Muscle of leg (tissue), 16 donors: ENCODE measurements at places on chromosomes 5 and 9. TPM values are rescaled to one million over a fixed set of nuclear protein-coding genes. Genes with fewer than 3 reads are reported as not detected.

Gene LRRC19
- not detected for total RNA-seq

Gene PCDHA4
- 0.22 TPM for total RNA-seq

Gene IER5L
- total RNA-seq, result 7.2 TPM

Gene DMRTA1
- total RNA-seq, result 0.35 TPM

Gene KLF9
- total RNA-seq, result 1.4 TPM

GRCh38 chr5:112863549-112863948 lies 2.5 kb downstream of the SRP19 start:
- no peaks in the 10 kb centered on the region for H3K27me3 ChIP-seq
- H3K27ac ChIP-seq, result no peak overlapping the region
- no peak overlapping the region for H3K4me3 ChIP-seq
- peaks cover 25% of the 10 kb centered on the region for H3K36me3 ChIP-seq

DNA sequence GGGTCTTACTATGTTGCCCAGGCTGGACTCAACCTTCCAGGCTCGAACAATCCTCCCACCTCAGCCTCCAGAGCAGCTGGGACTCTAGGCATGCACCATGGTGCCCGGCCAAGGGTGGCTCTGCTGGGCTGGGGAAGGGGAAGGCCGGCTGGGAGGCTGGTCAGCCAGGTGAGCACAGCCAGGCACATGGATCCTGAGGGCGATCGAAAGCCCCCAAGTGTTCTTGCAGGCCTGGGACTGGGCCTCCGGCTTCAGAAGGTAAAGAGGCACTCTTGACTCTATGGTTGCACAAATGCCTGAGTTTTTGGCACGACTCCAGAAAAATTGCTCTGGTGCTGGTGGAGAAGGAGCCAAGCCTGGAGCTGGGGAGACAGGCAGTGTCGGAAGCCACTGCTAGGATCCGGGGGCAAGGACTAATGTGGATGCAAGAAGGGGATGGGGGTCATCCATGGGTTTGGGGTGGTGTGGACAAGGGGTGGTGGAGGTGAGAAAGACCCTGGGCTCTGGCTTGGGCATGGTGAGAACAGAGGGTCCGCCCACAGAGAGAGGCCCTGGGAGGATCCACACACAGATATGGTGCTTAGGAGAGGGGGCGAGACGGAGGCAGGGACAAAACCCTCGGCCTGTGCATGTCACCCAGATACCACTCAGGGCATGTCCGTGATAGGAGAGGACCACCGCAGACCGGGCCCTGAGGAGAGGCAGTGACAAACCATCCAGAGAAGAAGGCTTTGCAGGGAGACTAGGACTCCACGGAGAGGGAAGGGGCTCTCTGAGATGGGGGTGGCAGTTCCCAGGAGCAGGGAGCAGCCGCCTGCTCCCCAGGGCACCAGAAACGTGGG lies 51.1 kb upstream of the COL5A1 start:
- DNase-seq, result no peak
- no peak overlapping the region for H3K4me3 ChIP-seq
- peaks cover 50% of the 10 kb centered on the region for H3K4me1 ChIP-seq

DNA sequence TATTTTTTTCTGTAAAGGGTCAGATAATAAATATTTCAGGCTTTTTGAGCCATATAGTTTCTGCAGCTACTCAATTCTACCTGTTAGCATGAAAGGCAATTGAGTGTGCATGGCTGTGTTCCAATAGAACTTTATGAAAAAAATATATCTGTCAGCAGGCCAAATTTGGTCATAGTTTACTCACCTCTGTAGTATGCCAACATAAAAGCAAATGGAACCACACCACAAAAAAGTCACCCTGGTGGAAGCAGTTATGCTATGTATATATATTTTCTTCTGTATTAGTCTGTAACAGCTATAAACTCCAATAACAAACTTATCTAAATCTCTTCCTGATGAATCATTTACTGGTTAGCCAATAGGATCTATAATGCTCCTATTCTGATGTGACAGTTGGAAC lies 3.4 kb downstream of the SLC38A9 start:
- H3K4me3 ChIP-seq, result no peak overlapping the region
- no peak for DNase-seq
- peaks cover 2% of the 10 kb centered on the region for H3K36me3 ChIP-seq
- H3K27ac ChIP-seq, result no peak overlapping the region
- no peaks in the 10 kb centered on the region for H3K27me3 ChIP-seq
- peaks cover 7% of the 10 kb centered on the region for H3K4me1 ChIP-seq

DNA sequence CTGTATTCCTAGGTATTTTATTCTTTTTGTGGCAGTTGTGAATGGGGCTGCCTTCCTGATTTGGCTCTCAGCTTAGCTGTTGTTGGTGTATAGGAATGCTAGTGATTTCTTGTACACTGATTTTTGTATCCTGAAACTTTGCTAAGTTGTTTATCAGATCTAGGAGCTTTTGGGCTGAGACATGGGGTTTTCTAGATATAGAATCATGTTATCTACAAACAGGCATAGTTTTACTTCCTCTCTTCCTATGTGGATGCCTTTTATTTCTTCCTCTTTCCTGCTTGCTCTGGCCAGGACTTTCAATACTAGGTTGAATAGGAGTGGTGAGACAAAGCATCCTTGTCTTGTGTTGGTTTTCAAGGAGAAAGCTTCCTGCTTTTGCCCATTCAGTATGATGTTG lies 129.9 kb downstream of the DMXL1 start:
- no peak overlapping the region for H3K4me3 ChIP-seq
- H3K4me1 ChIP-seq, result no peaks in the 10 kb centered on the region
- DNase-seq, result peak; percentile 1
- H3K27me3 ChIP-seq, result no peaks in the 10 kb centered on the region

DNA sequence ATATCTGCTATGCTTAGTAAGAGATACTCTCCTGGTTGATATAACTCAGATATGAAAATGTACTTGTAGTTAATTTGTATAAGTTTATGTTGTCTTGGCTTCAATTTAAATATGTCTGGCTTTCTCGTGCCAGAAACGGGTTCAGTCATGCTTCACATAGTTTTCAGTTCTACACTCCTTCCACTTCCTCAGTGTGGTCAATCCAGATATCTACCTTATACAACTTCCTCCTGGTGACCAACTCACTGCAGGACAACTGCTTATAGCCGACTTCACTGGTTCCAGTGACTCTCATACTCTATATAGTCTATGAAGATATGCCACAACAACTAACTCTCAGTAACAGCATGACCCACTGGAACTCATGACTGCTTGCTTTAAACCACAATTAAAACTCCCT lies 690.4 kb downstream of the SLCO4C1 start:
- no peaks in the 10 kb centered on the region for H3K27me3 ChIP-seq
- H3K27ac ChIP-seq, result no peak overlapping the region
- no peaks in the 10 kb centered on the region for H3K36me3 ChIP-seq
- H3K4me3 ChIP-seq, result no peak overlapping the region
- no peak for DNase-seq

DNA sequence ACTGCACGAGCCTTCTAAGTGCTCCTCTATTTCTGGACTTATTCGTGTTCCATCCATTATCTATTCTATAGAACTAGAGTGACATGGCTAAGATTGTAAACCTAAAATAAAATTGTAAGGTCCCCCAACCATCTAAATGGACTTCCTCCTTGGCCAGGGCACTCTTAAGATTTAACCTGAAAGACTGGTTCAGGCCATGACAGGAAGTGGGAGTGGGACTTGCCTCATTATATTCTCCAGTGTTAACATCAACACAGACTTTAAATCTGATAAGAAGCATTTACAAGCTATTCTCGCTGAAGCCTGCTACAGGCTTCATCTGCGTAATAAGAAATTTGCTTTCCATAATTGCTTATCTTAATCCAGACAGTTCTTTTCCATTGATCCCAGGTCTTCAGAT lies 117.0 kb downstream of the SSBP2 start:
- H3K27ac ChIP-seq, result no peak overlapping the region
- H3K36me3 ChIP-seq, result peaks cover 4% of the 10 kb centered on the region
- H3K27me3 ChIP-seq, result no peaks in the 10 kb centered on the region
- H3K4me1 ChIP-seq, result no peaks in the 10 kb centered on the region

DNA sequence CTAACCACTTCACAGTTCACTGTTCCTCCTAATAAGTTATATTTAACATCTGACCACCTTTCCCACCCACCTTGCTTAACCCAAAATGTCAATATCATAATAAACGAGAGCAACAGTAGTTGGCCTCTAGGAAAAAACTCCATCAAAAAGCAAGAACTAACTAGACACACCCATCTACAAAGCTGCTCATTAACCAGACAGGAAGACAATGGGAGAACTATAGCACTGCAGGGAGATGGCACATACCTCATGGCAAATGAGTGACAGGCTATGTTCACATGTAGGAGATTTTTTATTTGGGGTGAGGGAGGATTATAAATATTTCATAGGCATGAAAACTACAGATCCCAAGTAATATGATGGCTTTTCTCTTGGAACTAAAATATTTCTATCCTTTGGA lies 23.6 kb upstream of the CDK5RAP2 start:
- H3K27ac ChIP-seq, result no peak overlapping the region
- H3K4me3 ChIP-seq, result no peak overlapping the region
- H3K4me1 ChIP-seq, result no peaks in the 10 kb centered on the region
- no peaks in the 10 kb centered on the region for H3K27me3 ChIP-seq

DNA sequence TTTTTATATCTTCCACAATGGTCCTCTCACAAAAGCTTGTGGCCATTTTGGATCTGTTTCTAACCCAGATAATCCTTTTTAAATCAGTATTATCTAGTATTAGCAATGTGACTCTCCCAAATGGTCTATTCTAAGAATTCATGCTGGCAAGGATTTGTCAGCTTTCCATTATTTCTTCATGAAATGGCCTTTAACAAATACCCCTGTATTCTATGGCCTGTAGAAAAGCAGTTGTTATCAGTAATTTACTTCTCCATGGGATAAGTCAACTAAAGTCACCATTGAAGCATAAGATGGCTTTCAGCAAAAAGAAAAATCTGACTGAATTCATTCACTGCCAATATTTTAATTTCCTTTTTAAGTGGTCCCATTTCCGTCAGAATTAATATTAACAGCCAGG lies 346.4 kb upstream of the FAM174A start:
- H3K27ac ChIP-seq, result no peak overlapping the region
- no peak overlapping the region for H3K4me3 ChIP-seq
- H3K27me3 ChIP-seq, result no peaks in the 10 kb centered on the region
- no peaks in the 10 kb centered on the region for H3K4me1 ChIP-seq
- DNase-seq, result no peak

- H3K36me3 ChIP-seq, result no peaks in the 10 kb centered on the region
- no peaks in the 10 kb centered on the region for H3K4me1 ChIP-seq
- no peak overlapping the region for H3K27ac ChIP-seq
- no peak overlapping the region for H3K4me3 ChIP-seq
Observed at GRCh38 chr5:176161431-176161830, 76.8 kb upstream of the SIMC1 start.

- no peak overlapping the region for H3K27ac ChIP-seq
- no peak overlapping the region for H3K4me3 ChIP-seq
- no peaks in the 10 kb centered on the region for H3K27me3 ChIP-seq
- H3K4me1 ChIP-seq, result no peaks in the 10 kb centered on the region
Observed at GRCh38 chr9:86368871-86369521, 14.8 kb upstream of the TUT7 start.

DNA sequence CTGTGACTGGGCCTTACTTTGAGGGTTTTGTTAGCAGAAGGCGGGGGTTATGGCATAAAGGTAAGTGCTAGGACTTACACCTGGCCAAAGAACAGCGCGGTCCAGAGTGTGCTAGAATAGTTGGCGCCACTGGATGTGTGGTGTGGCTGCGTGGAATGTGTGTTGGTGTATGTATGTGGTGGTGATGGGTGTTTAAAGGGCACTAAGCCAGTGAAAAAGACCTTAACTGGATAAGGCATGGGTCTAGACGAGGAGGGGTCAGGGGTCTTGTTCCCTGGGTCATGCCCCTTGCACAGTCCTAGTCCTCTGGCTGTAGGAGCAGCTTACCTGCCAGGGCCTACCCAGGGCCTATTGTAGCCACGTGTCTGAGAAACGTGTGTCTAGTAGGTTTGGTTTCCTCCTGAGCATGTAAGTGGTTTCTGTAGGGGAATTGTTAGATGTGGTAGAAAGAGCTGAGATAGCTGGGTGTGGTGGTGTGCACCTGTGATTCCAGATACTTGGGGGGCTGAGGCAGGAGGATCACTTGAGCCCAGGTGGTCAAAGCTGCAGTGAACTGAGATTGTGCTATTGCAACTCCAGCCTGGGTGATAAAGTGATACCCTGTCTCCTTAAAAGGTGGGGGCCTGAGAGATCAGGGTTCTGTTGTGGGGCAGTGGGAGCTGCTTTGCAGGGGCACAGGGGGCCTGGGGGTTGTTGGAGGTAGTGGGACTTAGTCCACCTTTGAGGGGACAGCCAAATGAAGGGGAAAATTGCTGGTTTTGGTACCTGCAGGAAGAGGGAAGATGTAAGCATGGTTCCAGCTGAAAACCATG lies 55.2 kb downstream of the HSPA4 start:
- no peak for DNase-seq
- no peak overlapping the region for H3K27ac ChIP-seq
- H3K36me3 ChIP-seq, result peaks cover 19% of the 10 kb centered on the region
- peaks cover 6% of the 10 kb centered on the region for H3K4me1 ChIP-seq
- H3K4me3 ChIP-seq, result no peak overlapping the region

DNA sequence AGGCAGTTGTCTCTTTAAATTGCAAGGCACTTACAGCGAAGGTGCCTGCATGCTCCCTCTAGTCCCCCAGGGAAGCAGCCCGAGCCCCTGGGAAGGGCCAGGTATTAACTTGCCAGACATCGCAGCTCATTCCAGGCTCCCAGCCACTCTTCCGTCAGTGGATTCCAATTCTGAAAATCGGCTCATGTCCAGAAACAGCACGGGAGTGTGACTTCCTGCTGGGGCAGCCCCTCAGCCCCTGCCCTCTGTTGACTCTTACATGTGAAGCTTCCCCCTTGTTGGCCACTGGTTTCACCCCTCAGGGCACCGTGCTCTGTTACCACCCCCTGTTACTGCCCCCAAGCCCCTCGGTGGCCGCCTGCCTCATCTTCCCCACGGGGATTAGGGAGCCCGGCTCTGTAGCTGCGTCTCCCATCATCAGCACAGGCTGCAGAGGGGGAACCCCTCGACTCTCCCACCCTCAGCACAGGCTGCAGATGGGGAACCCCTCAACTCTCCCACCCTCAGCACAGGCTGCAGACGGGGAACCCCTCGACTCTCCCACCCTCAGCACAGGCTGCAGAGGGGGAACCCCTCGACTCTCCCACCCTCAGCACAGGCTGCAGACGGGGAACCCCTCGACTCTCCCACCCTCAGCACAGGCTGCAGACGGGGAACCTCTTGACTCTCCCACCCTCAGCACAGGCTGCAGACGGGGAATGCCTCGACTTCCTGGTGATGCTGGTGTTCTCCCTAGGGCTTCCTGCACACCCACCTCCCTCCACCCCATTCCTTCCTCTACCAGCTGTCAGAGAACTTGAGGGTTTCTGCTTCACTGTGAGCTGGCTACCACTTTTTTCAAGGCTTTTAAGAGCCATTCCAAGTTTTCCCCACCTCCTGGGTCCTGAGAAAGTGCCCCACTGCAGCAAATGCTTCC lies 11.1 kb upstream of the CACNA1B start:
- no peak for DNase-seq
- H3K27ac ChIP-seq, result no peak overlapping the region
- no peak overlapping the region for H3K4me3 ChIP-seq
- no peaks in the 10 kb centered on the region for H3K4me1 ChIP-seq
- H3K36me3 ChIP-seq, result no peaks in the 10 kb centered on the region
- H3K27me3 ChIP-seq, result peaks cover 4% of the 10 kb centered on the region

DNA sequence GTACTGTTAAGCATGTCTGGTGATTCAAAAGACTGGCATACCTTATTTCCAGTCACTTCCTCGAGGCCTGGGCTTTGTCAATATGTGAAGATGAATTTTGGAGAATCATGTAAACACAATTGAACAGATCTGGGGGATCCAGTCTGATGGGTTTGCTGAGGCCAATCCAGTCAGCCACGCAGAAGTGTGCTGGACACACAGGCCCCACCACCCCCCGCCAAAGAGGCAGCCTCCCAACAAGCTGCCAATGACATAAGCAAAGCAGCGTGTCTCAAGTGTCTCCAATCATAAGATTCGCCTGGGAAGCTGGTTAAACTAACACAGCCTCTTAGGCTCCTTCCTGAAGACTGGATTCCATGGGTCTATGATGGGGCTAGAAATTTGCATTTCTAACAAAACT lies 192.9 kb upstream of the KLF9 start:
- no peak overlapping the region for H3K27ac ChIP-seq
- no peak overlapping the region for H3K4me3 ChIP-seq
- no peaks in the 10 kb centered on the region for H3K36me3 ChIP-seq
- DNase-seq, result no peak
